ENCODE measurements at places on chromosomes 7 and 10. TPM values are rescaled to one million over a fixed set of nuclear protein-coding genes. Genes with fewer than 3 reads are reported as not detected.

The SEMA3E gene
- total RNA-seq: 2.0 TPM

The GNAT3 gene
- total RNA-seq: not detected

The HOXA10 gene
- total RNA-seq: 0.17 TPM

The CLEC2L gene
- not detected for total RNA-seq
